Kidney epithelial cell (primary cell): ENCODE measurements at places on chromosomes 4 and X. TPM values are rescaled to one million over a fixed set of nuclear protein-coding genes. Genes with fewer than 3 reads are reported as not detected.

DNA sequence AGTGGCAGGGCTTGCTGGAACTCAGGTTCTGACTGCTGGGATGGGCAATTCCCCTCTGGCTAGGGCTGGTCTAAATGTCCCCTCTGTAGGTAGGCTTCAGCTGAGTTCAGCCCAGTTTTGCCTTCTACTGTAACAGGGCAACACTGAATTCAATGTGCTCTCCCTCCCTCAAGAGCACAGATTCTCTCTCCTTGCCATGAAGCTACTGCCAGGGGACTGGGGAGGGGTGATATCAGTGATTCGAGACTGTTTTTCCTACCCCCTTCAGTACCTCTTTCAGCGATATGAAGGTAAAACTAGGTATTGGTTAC lies 23.4 kb upstream of the STPG2 start:
- no peak for DNase-seq

- DNase-seq: no peak
These were observed 13.7 kb downstream of the WDFY3 start for GRCh38 chr4:84952776-84953175.

DNA sequence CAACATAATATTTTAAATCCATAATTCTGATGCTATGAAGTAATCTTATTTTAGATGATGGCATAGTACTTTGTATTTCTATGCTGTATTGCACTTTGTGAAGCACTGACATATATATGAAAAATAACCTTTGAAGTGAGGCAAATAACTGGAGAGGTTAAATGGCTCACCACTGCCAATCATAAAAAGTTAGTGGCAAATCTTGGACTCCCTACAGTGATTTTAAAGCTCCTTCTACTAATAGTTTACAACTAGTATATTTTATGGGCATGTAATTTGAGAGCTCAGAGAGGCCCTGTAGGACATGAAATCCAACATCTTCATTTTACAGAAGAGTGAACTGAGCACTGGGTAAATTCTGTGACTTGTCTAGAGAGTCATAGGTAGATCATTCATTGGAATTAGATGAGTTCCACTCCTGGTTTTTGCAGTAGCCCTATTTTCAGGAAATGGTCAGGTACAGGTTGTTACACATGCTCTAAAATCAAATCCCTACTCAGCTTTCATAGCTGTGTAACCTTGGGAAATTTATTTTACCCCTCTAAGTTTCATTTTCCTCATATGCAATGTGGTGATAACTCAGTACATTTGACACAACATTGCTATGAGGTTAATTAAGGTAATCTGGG lies 804 bp upstream of the GC start:
- no peak for DNase-seq

GRCh38 chrX:103823591-103823990 lies 8.5 kb downstream of the RAB9B start:
- no peak for DNase-seq

DNA sequence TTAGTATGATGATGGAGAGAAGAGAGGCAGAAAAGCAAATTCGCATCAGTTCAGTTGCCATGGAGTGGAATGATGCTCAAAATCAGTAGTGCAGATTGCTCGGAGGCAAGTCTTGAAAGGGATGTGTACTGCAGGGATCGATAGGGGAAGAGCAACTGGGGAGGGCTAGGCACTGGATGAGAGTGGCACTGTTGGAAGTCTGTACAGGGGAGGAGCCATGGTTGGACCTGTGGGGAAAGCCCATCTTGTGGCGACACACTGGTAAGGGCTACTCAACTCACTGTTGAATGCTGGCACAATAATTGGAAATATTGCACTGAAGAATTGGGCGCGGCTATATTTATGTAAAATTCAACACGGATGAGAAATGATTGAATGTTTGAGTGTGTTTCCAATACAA lies 1.2 kb downstream of the RAB9B start:
- no peak for DNase-seq

- no peak for DNase-seq
These were observed 66.9 kb downstream of the SYNPO2 start for GRCh38 chr4:118955515-118955914.

PSAPL1 gene
- total RNA-seq: not detected in 2 replicates

ZGRF1 gene
- 4.4 and 5.9 TPM in 2 replicates for total RNA-seq
